Naive thymus-derived CD8-positive, alpha-beta T cell (primary cell): ENCODE measurements at places on chromosomes 11 and 22.

DNA sequence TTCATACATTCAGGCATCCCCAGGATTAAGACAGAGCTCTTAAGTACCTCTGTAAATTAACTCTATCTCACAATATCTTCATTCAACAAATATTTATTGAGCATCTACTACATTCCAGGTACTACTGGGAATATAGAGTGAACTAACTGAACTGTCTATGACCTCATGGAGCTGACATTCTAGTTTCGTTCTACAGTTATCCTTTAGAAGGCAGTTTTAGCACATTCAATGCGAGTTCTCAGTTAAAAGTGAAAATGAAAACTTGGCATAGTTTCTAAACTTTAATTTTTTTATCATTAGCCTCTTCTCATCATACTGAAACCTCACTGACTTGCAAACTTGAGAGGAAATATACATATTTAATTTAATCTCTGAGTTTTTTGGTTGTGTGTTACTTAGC, 10.7 kb upstream of the MS4A6E start:
- no peak for DNase-seq

GRCh38 chr22:35728639-35729308, 11.1 kb downstream of the APOL5 start:
- no peak for DNase-seq

- DNase-seq: no peak
Measured at GRCh38 chr22:41845380-41846267, 12.7 kb downstream of the SREBF2 start.

DNA sequence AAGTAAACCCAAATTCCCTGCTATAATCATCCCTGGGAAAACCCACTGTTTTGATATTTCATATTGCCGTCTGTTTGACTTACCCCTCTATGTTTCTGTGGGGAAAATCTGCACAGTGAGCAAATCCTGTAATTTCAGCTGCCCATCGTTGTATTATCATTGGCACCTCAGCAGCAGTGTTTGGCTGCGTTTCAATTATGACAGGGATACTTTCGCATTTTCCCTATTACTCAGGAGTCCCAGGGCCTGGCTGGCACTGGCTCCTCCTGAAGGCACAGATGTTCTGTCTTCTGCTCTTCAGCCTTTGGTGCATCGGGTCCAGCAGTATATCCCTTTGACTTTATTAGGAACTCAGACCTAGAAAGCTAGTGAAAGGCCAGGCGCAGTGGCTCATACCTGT, 12.2 kb upstream of the MMP12 start:
- no peak for DNase-seq

DNA sequence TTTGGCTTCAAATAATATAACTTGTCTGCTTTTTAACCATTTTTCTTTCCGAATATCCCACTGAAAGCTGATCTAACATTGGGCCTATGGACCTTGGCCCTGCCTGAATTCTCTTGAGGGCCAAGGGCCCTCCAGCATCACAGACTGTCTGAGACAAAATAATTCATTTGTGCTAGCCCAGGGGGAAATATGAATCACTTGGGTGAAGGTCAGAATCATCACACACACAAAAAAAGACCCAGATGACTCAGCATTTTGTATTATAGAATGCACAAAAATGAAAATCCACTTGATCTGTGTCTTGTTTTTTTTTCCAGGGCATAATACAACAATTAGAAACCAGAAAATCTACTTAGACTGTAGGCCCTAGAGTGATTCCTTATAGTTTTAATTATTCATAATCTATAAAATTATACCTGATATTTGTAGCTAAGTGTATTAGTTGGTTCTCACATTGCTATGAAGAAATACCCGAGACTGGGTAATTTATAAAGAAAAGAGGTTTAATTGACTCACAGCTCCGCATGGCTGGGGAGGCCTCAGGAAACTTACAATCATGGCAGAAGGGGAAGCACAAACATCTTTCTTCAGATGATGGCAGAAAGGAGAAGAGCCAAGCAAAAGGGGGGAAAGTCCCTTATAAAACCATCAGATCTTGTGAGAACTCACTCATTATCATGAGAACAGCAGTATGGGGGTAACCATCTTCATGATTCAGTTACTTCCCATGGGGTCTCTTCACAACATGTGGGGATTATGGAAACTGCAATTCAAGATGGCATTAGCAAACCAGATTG, 15.6 kb upstream of the RDX start:
- no peak for DNase-seq

- DNase-seq: no peak
Measured at GRCh38 chr11:130706572-130706971, 209.7 kb downstream of the SNX19 start.

- no peak for DNase-seq
Measured at GRCh38 chr22:40939202-40939601, 12.0 kb upstream of the RBX1 start.

- DNase-seq: no peak
Measured at GRCh38 chr22:49426618-49427266, 400.9 kb downstream of the BRD1 start.

DNA sequence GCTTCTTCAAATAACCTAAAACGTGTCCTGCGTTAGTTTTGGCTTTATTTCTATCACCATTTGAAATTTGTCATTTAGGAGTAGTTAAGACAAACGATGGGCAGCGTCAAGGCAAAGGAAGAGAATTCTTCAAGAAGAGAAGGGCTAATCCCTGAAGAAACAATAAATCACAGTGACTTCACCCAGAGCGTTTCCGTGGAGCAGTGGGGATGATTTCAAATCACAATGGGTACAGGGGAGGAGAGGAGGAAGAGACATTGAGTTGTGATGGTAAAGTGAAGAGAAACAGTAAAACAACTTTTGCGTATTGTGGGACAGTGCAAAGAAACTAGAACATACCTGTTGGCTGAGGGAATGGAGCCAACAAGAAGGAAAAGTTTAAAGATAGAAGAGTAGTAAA, 9.7 kb downstream of the PDGFD start:
- no peak for DNase-seq

GRCh38 chr11:10666556-10667520, 26.7 kb downstream of the IRAG1 start:
- no peak for DNase-seq

DNA sequence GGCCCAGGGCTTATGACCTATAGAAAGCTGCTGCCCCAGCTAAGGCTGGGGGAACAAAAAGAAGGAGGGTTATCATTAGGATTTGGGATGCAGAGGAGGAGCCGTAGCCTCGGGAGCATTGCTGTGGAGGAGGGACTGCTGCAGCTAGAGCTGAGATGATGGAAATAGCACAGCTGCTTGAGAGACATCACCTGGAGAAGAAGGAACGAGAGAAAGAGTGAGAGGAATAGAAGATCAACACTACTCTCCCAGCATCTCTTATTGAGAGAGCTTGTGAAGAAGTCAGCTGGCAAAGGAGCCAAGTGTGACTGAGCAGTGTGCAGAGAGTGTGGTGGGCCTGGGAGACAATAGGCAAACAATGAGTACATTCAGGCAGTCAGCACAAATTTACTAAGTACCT, 100.7 kb upstream of the PLET1 start:
- no peak for DNase-seq

- no peak for DNase-seq
Measured at GRCh38 chr22:21446128-21446826, 20.9 kb upstream of the TMEM191C start.

DNA sequence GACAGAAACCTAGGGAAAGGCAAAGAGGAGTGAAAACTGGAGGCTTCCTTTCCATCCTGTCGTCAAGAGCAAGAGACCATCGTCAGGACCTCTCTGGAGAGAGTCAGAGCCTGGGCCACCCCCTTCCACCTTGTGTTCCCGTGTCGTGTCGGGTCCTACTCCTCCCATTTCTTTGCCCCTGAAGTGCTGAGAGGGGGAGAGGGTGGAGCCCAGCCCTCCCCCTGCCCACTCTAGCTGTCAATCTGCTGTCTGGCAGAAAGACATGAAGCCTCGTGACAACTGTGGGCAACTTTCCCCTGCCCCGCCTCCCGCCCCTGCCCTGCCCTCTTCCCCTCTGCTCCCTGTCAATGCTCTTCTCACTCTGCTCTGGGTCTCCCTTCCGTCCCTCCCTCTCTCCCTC, 20.6 kb downstream of the ANKK1 start:
- no peak for DNase-seq

GRCh38 chr22:35045451-35045850, 20.5 kb upstream of the ISX start:
- DNase-seq: no peak

DNA sequence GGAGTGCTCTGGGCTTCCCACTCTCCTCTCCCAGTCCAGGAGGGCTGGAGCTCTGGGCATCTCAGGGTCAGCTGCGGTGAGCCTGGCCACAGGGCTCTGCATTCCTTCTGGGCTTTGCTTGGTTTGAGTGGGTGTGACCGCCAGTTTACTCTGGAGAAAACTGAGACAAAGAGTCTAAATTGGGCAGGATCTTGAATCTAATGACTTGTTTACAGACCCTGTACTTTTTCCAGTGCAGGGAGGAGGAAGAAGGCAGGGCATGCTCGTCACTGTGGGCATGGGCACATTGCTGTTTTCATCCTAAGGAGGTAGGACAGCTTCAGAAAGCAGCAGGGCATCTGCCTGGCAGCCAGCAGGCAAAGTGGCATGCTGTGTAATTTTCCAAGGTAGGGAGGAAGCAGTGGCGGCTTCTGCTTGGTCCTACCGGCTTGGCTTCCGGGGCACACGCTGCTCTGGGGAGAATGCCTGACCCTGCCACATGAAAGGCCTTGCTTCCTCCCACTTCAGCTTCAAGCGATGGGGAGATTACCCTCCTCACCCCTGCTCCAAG, 22.9 kb downstream of the FLI1 start:
- peak; percentile 74 for DNase-seq

DNA sequence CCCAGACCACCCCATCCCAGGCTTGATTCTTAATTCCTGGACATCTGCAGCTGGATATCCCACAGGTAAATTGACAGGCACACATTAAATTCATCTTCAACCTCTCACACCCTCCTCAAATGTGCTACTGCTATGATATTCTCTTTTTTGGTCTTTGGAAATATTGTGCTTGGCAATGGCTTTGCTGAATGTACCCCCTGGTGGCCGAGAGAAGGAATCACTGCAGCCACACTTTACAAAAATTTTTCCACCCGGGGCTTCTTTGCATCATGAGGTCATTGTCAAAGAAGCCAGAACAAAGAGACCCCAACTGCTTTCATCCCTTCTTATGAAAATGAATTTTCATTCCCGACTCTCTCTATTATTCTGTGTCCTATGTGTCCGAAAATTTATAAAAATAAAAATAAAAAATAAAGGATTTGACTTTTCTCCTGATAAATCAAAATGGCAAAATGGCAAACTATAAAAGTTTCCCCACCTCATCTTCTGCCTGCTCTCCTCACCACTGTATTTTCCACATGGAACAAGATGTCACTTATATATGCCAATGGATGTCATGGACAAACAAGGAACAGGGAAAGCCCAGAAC, 15.0 kb upstream of the CYB5R2 start:
- peak; percentile 30 for DNase-seq

GRCh38 chr11:1276041-1276790, 33.2 kb downstream of the TOLLIP start:
- no peak for DNase-seq

DNA sequence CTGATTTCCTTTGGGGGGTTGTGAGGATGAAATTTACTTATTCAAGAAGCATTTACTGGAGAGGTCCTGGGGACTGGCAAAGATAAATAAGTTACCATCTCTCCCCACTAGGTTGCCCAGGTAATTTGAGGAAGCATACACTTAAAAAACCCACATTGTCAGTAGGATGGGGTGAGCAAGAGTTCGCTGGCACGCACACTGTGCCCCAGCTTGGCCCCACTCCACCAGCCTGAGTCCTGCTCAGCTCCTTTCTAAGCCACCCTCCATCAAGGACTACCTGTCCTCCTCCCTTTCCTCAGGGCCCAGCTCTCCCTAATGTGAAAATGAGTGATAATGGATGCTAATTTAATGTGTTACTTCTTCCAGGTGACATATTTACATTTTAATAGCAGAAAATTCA, 216.5 kb upstream of the PLET1 start:
- no peak for DNase-seq

DNA sequence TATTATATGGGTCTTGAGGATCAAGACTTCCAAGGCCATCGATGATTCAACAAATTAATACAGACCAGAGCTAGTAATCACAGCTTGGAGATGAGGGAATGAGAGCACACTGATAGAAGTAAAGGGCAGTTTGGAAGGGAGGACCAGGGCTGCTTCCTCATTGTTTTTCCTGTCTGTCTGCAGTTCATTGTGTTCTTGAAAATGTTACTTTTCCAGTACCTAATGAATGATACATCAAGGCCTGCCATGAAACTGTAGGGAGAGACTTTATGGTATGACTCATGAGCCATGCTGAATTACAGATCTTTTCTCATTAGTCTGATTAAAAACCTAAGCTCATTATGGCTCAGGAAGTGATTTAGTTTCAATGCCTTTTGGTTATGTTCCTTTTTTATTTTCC, 855.6 kb downstream of the KCNA4 start:
- no peak for DNase-seq

GRCh38 chr22:19114984-19115552, 7.1 kb downstream of the DGCR2 start:
- DNase-seq: no peak

GRCh38 chr11:38153985-38154384, 1555.9 kb upstream of the RAG2 start:
- DNase-seq: no peak

DNA sequence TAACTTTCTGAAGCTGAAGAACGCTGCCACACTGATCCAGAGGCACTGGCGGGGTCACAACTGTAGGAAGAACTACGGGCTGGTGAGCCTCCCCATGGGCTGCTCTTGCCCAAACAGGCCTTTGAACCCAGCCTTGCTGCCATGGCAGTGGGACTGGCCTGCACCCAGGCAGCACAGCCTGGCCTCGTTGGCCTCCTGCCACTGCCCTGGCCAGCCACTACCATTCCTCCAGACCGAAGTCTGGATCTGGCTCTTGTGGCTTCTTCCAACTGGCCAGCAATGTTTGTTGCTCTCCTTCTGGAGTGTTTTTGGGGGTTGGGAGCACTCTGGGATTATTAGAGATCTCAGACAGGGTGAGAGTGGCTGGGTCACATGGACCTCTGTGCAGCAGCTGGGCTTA, 51.0 kb downstream of the MYO7A start:
- DNase-seq: no peak

DNA sequence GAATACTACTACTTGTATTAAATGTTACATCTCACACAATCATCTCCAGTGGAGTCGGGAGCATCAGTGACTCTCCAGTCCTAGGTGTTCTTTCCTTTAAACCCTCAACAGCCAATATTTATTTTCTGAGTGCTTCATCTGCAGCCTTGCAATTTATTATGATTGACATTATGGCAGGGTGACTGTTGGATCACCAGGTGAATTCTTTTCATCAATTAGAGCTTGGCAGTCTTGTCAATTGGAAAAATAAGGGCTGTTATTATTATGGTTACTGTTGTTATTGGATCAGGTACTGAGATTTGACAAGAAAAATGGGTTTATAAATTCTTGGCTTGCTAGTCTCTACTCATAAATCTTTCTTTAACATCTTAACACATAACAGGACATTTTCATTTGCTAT, 27.5 kb upstream of the HTATIP2 start:
- no peak for DNase-seq
